Brain microvascular endothelial cell (primary cell): ENCODE measurements at places on chromosomes 12 and 14.

DNA sequence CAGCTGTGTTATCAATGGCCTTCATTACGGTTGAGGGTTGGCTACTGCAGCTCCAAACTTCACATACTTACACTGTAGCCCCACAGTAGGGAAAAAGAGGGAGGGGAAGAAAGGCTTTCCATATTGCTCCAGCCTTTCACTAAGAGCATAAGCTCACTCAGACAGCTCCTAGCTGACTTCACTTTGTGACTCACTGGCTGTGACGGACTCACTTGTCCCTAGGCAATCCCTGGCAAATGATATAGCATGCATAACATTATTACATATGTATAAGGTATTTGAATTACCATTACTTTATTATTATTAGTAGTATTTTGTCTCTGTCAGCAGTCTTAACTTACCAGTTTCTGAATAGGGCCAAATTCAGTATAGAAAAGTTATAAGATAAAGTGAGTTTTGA, 350.7 kb downstream of the RMST start:
- DNase-seq, result no peak

DNA sequence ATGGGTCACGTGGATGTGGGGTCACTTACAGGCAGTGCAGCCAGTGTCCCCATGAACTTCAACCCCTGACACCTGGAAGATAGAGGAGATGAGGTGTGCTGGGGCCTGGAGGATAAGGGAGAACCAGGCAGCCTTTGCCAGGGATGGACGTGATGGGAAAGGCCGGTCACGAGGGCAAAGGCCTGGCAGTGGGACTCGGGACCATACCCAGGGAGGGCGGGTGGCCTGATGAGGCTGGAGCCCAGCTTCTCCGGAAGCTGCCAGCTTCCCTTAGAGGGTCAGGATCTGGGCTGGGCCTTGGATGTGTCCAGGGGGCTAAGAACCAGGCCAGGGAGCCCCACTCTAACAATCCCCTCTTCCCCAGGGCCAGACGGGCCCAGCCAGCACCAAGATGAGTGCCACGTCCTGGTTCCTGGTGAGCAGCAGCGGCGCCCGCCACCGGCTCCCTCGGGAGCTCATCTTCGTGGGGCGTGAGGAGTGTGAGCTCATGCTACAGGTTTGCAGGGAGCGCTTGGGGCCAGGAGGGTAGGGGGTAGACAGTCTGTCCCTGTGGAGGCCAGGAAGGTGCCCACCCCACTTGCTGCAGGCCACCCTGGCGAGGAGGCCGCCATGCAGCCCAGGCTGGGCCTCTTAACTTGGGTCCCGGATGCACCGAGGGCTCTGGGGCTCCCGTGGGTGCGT, 3.1 kb downstream of the CEP170B start:
- DNase-seq, result no peak

DNA sequence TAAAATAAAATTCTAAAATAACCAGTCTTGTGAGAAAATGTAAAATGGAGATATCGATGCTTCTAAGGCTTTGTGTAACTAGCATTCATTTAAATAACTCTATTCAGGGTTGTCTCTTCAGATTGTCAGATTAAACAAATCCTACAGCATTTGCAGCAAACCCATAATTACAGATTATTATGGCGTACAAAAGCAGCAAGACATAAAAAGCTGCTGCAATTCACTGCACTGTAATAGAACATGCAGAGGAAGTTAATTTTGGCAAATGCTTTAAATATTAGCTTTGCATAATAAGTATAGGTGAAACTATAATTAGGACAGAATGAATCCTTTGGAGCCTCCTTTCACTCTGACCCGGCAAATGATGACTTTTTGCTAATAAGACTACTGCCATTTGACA, 98.3 kb downstream of the INSM2 start:
- no peak for DNase-seq

GRCh38 chr12:66717036-66717673, 38.3 kb upstream of the GRIP1 start:
- no peak for DNase-seq

DNA sequence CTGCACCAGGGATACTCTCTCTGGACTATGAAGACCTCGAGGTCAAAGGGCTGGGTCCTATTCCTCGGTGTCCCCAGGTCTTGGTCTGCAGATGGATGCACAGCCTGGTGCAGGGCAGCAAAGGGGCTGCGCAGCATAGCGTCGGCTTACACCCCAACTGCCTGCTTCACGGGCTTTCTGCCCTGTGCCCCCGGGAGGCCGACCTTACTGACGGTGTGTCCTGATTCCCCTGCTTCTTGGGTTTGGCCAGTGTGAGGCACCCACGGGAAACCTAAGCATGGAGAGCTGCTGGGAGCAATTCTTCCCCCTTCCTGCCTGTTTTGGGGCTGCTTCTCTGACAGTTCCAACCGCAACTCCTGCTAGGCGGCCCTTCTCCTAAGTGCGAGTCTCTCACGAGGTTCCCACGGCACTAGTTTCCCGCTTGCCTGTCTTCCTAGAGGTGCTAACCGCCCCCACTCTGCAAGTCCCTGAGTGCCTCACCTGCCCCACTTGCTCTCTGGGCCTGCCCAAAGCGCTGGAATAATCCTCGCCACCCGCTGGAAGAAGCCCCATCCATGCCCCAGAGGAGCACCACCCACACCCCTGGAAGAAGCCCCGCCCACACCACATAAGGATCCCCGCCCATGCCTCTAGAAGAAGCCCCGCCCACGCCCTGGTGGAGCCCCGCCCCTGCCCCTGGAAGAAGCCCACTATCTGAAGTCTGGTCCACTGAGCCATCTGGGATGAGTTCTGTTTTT, 54.0 kb downstream of the PRIMA1 start:
- DNase-seq, result no peak

- DNase-seq, result no peak
These were observed 16.7 kb upstream of the NEDD1 start for GRCh38 chr12:96890331-96890730.

GRCh38 chr12:117367006-117367638, 5.7 kb upstream of the NOS1 start:
- DNase-seq, result peak; percentile 70

- no peak for DNase-seq
These were observed 139.4 kb downstream of the GRIP1 start for GRCh38 chr12:66539431-66539830.

DNA sequence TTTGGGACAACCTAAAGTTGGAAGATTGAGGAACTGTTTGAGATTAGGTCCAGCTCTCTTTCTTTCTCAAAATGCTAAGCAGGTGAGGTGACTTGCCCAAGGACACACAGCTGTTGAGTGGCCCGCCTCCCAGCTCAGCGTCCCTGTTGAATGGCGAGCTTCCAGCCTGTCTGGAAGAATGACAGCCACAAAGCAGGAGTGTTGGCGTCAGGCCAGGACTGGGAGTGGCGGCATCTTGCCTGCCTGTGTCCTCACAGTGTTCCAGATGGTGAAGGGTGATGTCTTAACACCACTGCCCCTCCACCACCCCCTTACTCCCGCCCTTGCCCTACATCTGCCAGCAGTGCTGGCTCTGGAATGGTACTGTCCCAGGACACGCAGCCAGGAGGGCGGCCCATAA, 4.4 kb upstream of the CEBPE start:
- no peak for DNase-seq

- no peak for DNase-seq
These were observed 107.6 kb downstream of the PLEKHG7 start for GRCh38 chr12:92810370-92810769.

GRCh38 chr12:3598896-3599860, 108.2 kb downstream of the PRMT8 start:
- no peak for DNase-seq

GRCh38 chr14:88975043-88975830, 150.8 kb downstream of the TTC8 start:
- no peak for DNase-seq

GRCh38 chr12:27733052-27733656, 22.5 kb downstream of the MRPS35 start:
- peak; percentile 43 for DNase-seq

DNA sequence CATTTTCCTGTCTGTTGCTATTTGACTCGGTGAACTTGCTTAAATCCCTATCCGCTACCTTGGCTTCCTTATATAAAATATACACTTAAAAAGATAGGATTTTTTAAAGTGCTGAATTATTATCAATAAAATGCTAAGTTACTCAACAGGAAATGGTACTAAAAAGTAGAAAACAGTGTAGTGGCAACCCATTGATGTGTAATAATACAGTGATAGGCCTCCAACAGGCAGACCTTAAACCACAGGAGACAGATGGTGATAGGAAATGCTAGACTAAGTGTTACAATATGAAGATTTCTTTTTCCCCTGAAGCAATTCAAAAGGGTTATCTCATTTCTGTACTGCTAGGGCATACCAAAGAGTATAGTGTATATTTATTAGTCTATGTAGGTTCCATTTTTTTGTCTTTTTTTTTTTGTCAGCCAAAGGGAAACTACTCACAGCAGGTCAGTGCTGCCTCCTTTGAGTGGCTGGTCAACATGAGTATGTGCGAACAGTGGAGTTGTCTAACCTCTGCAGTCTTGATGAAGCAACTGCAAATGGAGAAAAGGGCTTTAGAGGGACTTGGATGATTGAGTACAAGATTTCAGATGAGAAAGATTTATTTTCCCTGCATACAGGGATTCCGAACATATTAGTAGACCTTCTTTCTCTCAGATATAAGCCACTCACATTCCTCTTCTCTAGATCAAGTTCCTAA, 183.8 kb downstream of the ACSS3 start:
- DNase-seq, result no peak

GRCh38 chr14:87600240-87600639, 392.7 kb downstream of the GALC start:
- DNase-seq, result no peak

- peak; percentile 55 for DNase-seq
These were observed 179.6 kb upstream of the NUDT4 start for GRCh38 chr12:93198086-93198485.

GRCh38 chr14:21825149-21825743, 151.6 kb upstream of the OR4E1 start:
- DNase-seq, result peak; percentile 42
